Germinal center (tissue), 1 donor: ENCODE measurements at places on chromosomes 16 and 17.
A peak's percentile ranks its signal among the peaks of the same experiment; 100 is the strongest.

DNA sequence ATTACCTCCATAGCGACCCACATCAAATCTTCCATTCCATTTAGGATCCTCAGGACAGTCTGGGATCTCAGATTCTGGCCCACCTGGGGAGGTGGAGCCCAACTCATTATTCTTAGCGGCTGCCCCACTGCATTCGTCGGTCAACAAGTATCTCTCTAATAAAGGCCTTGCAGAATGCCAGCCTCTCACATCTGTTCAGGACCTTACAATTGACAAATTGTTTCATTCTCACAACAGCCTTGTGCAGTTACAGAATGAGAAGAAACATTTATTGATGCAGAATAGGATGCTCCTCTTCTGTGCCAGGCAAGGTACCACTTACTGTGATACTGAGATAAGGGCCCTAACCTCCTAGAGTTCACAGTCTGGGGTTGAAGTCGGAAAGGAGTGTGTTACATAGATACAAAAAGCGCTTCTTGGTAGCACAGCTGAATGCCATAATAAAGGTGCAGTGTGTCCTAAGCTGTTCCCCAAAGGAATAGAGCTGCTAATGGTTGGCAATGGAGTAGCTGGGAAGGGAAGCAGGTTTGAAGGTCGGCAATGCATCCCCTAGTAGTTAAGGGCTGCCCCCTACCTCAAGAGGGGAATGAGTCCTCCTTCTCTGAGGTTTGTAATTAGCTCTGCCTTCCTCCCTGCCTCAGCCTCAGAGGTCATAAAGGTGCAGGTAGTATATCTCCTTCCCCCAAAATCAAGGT lies 2.3 kb upstream of the MPP2 start:
- DNase-seq, result no peak

DNA sequence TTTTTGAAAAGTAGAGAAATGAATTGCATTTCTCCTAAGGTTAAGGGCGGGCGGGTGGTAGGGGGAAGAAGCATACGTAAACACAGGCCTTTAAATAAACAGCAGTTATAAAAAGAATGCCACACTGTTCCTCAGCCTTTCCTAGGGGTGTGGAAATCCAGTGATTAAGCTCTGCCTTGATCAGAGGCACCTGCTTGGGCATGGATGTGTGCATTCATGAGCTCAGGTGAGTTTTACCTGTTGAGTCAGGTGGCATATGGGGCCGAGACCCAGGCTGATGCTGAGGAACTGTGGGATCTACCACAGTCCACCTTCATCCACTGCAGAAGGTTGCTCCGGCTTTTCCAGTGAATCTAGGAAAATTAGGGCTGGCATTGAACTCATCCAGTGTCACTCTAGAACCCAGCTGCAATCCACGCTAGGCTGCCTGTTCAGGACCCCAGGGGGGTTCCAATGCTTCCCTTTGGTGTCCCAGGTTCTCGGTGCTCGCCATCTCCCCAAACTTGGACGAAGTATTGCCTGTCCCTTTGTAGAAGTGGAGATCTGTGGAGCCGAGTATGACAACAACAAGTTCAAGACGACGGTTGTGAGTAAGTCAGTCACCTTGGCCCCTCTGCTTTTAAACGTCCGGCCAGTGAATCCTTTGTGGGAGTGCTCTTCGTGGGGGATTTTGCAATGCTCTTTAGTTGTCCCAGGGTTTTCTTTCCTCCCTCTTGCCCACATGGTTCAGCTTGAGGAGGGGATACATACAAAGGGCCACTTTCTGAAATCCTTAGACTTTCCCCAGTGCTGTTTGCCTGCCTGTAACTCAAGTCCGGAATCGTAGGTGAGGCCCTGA lies 72.7 kb downstream of the SDR42E1 start:
- no peak for DNase-seq

GRCh38 chr17:46818316-46818928 lies at the start of gene WNT3:
WNT3 (minus strand) TSS chr17:46818692; CDS start chr17:46818597, 95 bp downstream.
- DNase-seq, result peak; percentile 83

DNA sequence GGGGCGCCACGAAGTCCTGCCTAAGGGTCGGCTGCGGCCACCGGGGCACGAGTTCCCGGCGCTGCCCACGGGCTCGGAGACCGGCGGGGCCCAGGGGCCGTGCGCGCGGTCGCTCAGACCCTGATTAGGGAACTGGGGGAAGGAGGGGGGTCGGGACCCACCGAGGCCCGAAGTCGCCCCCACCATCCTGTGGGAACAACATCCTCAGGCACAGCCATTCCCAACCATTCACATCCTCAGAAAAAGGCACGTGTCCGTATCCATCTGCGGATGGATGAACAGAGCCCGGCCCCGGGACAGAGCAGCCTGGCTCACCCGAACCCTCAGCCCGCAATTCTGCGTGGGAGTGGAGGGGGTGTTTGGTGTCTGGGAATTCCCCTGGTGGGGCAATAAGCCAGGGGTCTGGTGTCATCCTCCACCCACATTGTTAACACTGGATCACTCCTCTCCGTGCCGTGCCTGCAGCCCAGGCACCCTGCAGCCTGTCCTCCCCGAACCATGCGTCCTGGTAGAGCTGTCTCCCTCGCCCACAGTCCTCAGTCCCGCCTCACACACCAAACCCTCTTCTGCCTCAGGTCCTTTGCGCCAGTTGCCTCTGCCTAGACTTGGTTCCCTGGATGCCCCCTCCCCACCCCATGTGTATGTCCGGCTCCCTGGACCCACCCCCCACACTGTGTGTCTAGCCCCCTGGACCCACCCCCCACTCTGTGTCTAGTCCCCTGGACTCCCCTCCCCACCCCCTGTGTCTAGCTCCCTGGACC lies 789 bp upstream of the CCDC57 start:
- DNase-seq, result peak; percentile 58

GRCh38 chr16:16828913-16829398 lies 450.0 kb downstream of the NPIPA7 start:
- DNase-seq, result no peak

DNA sequence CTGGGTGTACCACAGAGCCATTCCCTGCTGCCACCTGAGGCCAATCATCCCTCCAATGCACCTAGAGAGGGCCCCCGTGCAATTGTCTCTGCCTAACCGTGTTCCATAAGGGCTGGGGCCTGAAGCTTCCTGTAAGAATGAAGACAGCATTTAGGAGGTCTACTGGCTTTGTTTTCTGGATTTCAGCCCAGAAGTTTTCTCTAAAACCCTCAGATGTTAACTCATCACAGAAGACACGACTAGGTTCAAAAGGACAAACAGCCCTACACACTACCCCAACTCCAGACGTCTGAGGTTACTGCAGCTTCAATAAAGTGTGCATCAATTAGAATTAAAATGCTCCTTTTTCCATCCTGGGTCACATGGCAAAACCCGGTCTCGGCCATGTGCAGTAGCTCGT lies 10.8 kb upstream of the DRG2 start:
- DNase-seq, result no peak

DNA sequence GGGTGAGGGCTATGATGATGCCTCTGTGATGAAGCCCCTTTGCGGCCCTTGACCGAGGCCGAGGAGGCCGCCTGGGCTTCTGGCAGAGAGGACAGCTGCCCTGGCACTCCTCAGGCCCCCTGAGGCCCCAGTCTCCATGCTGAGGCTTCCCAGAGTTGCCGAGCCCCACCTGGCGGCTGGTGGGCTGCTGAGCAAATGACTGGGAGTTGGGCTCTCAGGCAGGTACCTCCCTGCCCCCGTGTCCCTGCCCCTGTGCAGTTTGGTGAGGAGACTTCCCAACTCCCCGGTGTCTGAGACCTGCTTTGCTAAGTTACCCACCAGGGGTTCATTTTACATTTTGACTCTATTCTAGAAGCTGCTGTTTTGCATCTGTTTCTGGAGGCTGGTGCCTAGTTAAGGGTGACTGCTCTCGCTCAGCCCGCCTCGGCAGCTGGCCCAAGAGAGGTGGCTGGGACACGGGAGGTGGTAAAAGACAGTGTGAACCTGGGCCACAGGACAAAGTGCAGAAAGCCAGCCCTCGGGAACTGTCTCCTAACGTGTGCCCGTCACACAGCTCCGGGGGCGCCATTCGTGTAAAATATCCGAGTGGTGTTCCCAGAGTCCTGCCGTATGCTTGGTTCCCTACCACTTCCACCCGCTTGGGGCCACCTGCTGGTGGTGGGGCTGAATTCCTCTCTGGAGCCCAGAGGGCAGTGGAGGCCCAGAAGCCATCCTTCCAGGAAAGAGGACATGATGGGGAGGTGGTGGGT lies 134.5 kb downstream of the RAB11FIP4 start:
- peak; percentile 82 for DNase-seq

- DNase-seq, result no peak
These were observed 85.3 kb upstream of the NSRP1 start for GRCh38 chr17:30031214-30031869.

DNA sequence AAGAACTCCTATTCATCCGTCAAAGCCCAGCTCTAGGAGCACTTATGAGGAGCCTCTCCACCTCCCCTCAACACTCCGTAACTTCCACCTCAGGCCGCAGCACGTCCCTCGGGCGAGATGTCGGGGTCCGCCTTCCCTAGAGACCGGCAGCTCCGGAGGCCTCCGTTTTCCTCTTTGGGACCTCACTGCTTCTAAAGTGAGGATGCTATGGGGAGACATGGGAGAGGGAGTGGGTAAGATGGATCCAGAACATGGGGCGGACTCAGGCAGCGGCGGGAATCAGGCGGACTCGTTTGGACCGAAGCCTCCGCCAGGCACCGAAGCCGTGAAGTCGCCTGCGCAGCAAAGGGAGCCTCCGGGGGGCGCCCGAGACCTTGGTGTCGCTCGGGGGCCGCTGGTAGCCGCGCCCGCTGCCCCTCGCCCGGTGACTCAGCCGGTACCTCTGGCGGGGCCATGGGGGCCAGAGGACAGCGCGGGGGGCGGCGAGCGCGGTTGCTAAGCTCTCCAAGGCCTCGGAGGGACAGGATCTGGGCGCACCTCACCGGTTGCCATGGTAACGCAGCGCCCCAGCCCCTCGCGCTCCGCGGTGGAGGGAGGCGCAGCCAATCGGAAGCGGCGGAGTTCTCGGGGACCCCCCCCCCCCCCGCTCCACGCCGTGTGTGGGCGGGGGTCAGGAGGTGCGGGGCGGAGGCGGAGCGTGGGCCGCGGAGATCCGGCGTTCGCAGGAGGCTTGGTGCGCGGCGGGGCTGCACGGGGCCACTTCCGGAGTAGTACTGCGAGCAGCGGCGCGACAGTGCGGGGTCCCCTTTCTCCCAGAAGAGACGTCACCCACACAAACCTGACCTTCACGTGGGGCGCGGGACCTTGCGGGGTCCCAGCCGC lies 1.3 kb upstream of the HIC1 start:
- peak; percentile 51 for DNase-seq

- DNase-seq, result no peak
These were observed 287.3 kb upstream of the MAF start for GRCh38 chr16:79887541-79888540.

DNA sequence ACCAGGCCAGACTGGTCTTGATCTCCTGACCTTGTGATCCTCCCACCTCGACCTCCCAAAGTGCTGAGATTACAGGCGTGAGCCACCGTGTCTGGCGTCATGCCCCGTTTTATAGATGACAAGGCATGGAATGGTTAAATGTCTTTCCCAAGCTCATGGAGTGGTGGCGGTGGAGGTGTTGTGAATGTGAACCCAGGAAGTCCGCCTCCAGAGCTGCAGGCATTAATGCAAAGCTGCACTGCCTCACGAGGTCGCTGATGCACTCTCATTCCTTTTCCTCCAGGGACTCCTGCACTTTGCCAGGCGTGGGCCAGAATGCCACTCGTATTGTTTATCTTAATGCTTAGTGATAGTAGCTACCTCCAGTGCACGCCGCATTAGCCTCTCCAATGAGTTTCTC lies 149.6 kb downstream of the WWOX start:
- no peak for DNase-seq

DNA sequence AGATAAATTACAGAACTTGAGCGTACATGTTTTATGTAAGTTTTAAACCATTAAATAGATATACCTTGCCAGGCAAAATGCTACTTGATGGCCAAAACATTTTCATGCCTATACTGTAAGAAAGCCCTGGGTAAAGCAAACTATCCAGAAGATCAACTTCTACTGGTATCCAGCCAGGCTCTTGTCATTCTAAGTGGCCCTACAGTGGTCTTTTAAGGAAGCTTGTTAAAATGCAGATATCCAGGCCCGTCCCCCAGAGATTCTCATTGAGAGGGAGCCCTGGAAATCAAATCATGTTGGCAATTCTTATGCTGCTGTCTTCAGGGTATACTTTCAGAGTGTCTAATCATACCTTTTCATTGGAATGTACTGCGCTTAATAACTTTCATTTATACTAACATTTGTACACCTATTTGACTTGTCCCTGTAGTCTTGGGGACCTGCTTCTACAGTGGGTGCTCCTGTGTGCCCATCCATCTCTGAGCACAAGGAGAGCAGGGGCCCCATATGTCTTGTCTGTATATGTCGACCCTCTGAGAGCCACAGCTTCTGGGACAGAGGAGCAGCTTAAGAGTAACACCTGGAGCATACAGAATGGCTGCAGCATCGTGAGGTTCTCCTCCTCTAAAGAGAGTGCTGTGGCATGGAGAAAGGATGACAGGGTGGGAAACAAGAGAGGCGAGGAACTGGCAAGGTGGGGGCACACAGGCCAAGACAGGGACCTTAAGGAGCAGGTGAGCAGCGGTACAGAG lies 43.6 kb upstream of the ANKFY1 start:
- no peak for DNase-seq

- no peak for DNase-seq
These were observed 25.8 kb upstream of the SRSF1 start for GRCh38 chr17:58032691-58033415.

GRCh38 chr16:88308441-88309173 lies 74.2 kb upstream of the ZNF469 start:
- DNase-seq, result no peak

DNA sequence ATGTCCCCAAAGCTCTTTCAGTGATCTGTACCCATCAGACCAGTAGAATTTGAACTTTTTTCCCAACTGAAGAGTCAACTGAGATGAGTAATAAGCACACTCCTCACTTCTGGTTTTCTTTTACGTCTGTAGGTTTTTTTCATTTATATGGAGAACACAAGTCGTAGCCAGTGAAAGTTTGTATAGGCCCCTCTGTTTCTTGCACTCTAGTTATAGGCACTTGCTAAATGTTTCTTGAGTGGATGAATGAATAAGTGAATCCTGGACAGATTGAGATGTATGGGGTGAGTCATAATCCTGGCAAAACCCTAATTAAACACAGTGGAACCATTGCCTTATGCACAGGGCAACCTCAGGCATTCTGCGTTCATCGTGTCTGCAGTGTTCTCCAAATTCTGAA lies 193.7 kb upstream of the TBX2 start:
- no peak for DNase-seq

- no peak for DNase-seq
These were observed 11.7 kb upstream of the COX10 start for GRCh38 chr17:14057591-14057990.
